T-helper 2 cell (primary cell): ENCODE measurements at places on chromosomes 3 and 15.

- DNase-seq, result no peak
Measured at GRCh38 chr3:47342151-47342550, 38.7 kb upstream of the PTPN23 start.

GRCh38 chr3:125132815-125133214 is 77.0 kb upstream of the HEG1 start:
- DNase-seq, result no peak

- DNase-seq, result no peak
Measured at GRCh38 chr15:74913041-74913440, 6.4 kb upstream of the FAM219B start.

- no peak for DNase-seq
Measured at GRCh38 chr15:54659646-54660045, 537.1 kb downstream of the RSL24D1 start.

GRCh38 chr15:70241561-70242320 is 144.0 kb upstream of the TLE3 start:
- DNase-seq, result no peak
